Activated CD8-positive, alpha-beta memory T cell treated with anti-CD3 and anti-CD28 coated beads for 4 hours (primary cell): ENCODE measurements at places on chromosomes 4 and X.

- no peak for DNase-seq
Observed at GRCh38 chrX:630612-631496, at the start of gene SHOX. TSS of gene SHOX (plus strand) at chrX:630791. CDS start at chrX:630898, 107 bp downstream.

- DNase-seq, result no peak
Observed at GRCh38 chr4:65819192-65819591, 148.9 kb upstream of the EPHA5 start.

DNA sequence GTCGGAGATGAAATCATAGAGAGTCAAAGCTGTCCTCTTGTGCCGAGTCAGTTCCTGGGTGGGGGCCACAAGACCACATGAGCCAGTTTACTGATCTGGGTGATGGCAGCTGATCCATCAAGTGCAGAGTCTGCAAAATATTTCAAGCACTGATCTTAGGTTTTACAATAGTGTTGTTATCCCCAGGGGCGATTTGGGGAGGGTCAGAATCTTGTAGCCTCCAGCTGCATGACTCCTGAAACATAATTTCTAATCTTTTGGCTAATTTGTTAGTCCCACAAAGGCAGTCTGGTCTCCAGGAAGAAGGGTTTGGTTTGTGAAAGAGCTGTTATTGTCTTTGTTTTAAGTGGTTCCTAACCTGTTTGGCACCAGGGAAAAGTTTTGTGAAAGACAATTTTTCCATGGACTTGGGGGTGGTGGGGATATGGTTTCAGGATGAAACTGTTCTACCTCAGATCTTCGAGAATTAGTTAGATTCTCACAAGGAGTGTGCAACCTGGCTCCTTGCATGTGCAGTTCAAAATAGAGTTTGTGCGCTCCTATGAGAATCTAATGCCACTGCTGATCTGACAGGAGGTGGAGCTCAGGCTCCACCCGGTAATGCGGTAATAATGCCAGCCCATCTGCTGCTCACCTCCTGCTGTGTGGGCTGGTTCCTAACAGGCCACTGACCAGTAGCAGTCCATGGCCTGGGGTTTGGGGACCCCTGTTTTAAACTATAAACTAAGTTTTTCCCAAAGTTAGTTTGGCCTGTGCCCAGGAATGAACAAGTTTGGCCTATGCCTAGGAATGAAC is 29.2 kb downstream of the METAP1 start:
- no peak for DNase-seq

GRCh38 chr4:16136311-16136710 is 52.5 kb upstream of the PROM1 start:
- no peak for DNase-seq

DNA sequence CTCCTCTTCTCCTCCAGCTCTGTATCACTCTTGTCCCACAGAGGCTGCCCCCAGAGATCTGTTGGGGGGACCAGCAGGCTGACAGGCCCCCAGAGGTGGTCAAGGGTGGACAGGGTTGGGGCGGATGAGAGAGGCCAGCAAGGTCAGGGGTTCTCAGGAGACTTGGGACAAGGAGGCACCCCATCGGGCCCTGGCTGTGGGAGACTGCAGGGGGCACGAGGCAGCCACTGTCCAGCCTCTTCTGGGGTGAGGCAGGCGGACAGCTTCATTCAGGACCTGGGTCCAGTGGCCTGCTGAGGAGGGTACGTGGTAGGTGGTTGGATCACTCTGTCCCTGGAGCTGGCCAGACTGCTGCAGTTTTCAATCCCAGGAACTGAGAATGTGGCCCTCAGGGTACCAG is 24.6 kb downstream of the ETDB start:
- DNase-seq, result no peak

DNA sequence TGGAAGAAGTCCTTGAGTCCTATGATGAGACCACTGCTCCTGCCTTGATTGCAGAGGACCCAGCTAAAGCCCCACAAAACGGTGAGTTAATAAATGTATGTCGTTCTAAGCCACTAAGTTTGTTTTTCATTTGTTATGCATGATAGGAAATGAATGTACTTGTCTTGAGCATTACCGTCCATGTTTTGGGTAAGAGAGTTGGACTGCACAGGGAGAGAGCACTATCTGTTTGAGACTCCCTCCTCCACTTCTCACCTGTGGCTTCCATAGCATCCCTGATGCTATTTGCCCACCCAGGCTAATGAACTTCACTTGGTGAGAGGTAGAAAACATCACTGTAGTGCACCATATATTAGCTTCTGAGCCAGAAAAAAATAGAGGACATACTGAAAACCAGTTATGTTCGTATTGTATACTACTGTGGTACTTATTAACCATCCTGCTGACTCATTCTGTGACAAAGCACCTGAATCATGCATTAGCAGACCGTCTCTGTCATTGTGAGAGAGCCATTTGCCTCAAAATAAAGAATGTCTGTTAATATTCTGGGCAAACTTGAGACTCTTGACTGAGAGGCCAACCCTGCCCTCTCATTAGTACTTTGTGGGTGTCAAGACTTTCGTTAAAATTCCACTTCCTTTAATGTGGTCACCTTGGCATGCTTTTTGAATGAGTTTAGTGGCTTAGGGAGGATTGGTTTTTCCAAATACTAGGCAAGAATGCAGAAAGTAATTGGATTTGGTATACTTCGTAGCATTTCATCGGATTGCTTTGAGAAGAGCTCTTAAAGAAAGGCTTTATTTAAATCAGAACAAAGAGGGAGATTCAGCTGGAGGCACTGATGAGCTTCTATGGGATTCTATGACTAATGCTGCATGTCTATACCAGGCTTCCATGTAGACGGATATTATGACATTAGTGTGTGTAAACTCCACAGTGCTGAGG is 99.3 kb upstream of the GRPR start:
- DNase-seq, result no peak

- no peak for DNase-seq
Observed at GRCh38 chr4:102629673-102630072, 128.5 kb downstream of the NFKB1 start.

DNA sequence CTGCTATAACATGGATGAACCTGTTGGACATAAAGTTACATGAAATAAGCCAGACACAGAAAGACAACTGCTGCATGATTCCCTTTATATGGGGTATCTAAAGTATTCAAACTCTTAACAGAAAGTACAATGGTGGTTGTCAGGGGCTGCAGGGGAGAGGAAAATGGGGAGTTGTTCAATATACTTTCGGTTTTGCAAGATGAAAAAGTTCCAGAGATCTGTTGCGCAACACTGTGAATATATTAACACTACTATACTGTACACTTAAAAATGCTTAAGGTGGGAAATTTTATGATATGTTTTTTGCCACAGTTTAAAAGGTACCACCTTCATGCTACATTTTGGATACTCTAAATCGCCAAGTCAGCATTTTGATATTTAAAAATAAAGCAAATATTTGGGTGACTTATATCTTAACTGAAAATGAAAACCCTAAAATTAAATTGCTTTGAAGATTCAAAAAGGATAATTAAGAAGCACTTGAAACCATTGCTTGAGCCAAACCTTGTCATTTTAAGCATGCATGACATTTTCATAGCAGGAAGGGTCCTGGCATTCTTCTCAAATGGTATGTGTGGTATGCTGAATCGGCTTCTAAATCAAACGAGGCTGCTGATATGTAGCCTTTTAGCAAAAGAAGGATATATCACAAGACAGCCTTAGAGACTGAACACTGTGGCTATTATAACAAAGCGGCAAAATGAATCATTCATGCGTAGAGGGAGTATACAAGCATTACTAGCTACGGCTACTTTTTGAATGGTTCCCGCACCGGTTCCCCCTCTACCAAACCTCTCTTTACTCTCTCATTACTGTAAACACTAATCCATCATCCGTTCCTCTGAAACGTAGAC is 607.1 kb upstream of the DIPK2B start:
- no peak for DNase-seq

DNA sequence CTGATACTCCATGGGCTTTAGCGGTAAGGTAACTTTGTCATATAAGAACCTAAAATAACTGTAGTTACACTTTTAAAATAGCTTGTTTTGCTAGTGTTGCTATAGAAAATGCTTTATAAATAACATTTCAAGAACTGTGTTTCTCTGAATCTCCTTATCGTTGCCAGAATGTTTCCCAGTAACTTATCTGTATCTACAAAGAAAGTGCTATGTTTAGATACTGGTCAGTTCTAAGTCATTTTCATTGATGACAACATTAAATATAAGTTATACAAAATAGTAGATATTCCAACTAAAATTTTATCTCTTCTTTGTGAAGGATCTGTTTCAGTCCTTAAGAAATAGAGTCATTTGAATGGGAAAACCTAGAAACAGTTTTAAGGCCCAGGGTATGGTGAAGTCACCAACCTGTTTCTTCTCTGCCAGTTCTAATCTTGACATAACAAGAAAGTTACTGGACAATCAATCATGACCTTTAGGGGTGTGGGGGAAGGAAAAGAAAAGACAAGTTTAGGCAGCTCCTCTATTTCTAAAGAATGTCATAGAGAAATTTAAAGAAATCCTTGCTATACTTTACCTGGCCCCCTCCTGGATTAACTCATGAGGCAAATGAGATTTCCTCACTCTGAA is 425.9 kb downstream of the RPA4 start:
- DNase-seq, result no peak

DNA sequence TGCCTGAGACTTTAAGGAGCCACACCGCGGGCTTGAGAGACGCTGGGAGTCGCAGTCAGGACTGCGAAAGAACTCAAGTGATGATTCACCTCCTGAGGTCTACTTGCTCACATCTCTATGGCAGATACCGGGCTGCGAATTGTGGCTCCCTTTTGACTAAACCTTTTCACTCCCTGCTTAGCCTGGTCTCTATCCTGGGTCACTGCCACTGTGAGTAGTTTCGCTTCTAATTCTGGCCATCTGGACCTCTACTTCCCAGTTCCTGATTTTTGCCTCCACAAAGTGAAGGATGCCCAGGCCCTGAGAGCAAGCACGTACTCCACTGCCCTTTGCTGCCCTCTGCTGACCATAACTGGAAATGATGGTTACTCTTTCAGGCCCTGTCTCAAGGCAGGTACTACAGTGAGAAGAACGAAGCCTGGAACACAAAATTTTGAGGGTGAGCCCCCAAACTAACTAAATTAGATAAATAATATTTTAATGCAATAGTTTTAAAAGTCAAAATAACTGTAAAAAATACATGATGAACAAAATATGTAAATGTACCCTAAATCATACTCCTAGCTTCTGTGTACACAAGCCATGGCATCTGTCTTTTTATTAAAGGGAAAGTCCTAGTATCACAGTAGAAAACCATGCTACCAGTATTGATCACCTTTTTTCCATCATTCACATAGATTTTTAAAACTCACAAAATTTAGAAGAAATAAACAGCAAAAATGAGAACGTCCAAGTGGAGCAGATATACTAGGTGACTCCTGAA is 16.7 kb downstream of the MAD2L1 start:
- DNase-seq, result peak; percentile 35

DNA sequence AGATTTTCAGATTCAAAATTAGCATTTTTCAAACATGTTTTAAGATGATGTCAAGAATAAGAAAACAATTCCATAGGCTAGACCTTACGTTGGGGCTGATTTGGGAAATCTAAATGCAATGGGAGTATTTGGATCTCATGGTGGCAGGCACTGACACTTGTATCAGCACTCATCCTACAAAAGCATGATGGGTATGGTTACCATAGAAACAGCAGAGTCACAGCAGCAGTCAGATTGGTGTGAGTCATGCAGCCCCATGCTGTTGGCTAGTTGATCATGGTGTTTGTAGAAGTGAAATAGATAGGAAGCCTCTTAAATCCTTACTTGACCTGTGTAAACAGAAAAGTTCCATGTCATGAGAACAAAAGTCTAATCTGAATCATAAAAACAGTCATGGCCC is 1637.3 kb upstream of the PABPC4L start:
- no peak for DNase-seq

GRCh38 chr4:185566425-185566824 is 31.1 kb upstream of the PDLIM3 start:
- no peak for DNase-seq

GRCh38 chrX:39017077-39017476 is 215.8 kb downstream of the MID1IP1 start:
- DNase-seq, result no peak

DNA sequence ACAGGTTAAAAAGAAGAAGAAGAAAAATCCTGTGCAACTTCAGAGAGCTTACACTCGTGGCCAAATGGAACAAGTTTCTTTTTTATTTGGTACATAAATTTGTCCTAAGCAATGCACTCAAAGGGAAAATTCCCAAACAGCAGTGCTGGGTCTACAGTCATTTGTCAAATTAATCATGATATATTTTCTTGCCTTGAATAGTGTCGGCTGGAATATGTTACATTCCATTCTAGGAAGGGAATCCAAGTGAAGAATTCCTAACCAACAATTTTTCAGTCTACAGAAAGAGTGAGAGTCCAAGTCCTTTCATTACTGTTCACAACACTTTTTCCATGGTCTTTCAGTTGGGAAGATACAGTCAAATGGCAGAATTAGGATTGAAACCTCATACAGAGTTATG is 63.9 kb downstream of the HAND2 start:
- no peak for DNase-seq

DNA sequence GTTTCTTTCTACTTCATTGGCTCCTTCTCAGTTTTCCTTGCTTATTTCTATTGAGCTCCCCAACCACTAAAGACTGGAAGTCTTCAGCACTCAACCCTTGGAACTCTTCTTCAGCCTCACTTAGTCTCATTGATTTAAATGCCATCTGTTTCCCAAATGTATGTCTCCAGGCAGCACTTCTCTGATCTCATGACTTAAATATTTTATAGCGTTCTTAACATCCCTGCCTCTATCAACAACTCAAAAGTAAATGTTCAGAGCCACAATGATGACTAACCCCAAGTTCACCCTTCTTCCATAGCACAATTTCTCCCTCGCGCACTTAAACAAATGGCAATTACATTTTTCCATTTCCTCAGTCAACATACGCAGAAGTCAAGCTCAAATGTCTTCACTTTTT is 1393.3 kb downstream of the ARAP2 start:
- DNase-seq, result no peak

DNA sequence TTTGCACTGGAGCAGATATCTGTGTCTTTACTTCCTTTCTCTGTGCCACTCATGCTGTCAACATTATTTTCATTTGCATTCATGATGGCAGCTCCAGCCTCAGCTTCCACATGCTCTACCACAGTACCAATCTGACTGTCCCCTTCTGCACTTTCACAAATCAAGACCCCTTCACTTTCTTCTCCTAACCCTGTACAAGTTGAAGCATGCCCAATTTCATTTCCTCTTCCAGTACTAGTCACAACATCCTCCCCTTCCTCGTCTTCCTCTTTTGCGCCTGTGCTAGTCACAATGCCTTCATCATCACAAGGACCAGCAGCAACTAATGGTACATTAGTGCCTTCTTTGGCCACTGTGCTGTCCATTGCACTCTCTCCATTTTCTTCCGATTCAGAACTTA is 26.5 kb downstream of the BOD1L1 start:
- DNase-seq, result no peak
